ENCODE measurements at places on chromosomes 1 and 21. TPM values are rescaled to one million over a fixed set of nuclear protein-coding genes. Genes with fewer than 3 reads are reported as not detected.

The LCE1F gene
- not detected for total RNA-seq

The ATP6V1G3 gene
- not detected for total RNA-seq

The S100A8 gene
- total RNA-seq: 3.9 TPM

The DENND1B gene
- total RNA-seq: 65.2 TPM

The EPHA8 gene
- 0.94 TPM for total RNA-seq

The NBPF20 gene
- total RNA-seq: 4.8 TPM

The SYT6 gene
- 7.3 TPM for total RNA-seq

The OR10T2 gene
- total RNA-seq: not detected

The NBPF6 gene
- total RNA-seq: not detected

The LORICRIN gene
- total RNA-seq: not detected

The IGSF9 gene
- 5.9 TPM for total RNA-seq

The ERICH3 gene
- total RNA-seq: 16.7 TPM

The LYPD8 gene
- total RNA-seq: not detected

The GJA9 gene
- total RNA-seq: not detected

The CACHD1 gene
- total RNA-seq: 14.3 TPM

- DNase-seq: no peak
These were observed 45.2 kb downstream of the CLEC20A start for GRCh38 chr1:178451529-178451928.

DNA sequence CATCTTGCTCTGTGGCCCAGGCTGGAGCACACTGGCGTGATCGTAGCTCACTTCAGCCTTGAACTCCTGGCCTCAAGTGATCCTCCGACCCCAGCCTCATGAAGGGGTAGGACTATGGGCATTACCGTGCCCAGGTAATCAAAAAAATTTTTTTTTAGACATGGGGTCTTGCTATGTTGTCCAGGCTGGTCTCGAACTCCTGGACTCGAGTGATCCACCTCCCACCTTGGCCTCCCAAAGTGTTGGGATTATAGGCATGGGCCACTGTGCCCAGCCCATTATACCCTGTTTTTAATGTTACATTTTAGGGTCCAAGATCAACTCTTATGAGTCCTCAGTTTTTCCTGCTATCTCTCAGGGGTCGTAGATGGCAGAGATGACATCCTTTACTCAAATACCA is 6.3 kb downstream of the MRAP start:
- DNase-seq: no peak

- no peak for DNase-seq
These were observed 17.5 kb upstream of the FAM43B start for GRCh38 chr1:20534659-20535417.

DNA sequence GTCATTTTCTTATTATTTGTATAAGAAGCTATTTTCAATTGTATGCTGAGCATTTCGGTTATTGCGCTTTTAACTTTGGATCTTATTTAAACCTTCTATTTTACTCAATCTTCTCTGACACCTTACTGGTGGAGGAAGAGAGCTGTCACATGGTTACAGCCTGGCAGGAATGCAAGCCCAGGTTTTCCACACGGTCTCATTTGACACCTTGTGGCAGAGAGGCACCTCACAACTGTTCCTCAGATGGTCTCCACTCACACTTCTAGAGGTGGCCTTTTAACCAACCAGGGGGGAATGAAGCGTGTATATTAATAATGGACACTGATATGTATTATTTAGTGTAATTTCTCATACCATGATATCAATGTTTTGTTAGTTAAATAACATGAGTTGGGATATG is 9.6 kb downstream of the OR2T33 start:
- DNase-seq: no peak

- DNase-seq: no peak
These were observed 10.9 kb upstream of the SSBP3 start for GRCh38 chr1:54417123-54417522.

DNA sequence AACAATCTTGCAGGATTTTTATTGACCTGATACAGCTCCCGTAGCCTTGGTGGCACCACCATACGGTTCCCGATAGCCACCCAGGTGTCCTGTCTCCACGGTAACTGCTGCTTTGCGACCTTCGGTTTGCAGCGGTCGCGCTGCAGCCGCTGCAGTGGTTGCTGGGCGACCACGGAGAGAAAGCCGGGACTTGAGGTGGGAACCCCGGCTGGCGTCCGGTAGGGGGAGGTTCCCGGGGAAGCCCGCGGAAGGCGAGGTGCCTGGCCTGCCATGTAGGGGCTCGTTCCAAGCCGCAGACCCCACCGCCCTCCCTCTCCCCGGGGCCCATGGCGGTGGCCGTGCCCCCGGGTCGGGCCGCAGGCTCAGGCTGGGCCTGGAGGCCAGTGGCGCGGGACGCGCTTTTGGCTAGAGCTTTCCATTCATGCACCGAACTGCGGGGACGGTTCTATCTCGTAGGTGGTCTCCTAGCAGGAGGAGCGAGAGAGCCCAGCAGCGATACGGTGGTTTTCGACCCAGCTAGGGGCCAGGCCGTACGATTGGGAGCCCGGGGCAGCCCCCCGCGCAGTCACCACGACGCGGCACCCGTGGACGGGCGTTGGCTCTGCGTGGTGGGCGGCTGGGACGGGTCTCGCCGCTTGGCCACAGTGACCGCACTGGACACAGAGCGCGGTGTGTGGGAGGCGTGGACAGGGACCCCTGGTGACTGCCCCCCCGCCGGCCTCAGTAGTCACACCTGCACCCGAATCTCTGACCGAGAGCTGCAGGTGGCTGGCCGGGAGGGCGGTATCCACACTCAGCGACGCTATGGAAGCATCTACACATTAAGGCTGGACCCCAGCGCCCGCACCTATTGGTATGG is at the start of gene KLHDC9:
KLHDC9 (plus strand) TSS at position 152 of the 859 bp plus-strand sequence; CDS start at position 327, 175 bp downstream.
- peak; percentile 79 for DNase-seq

DNA sequence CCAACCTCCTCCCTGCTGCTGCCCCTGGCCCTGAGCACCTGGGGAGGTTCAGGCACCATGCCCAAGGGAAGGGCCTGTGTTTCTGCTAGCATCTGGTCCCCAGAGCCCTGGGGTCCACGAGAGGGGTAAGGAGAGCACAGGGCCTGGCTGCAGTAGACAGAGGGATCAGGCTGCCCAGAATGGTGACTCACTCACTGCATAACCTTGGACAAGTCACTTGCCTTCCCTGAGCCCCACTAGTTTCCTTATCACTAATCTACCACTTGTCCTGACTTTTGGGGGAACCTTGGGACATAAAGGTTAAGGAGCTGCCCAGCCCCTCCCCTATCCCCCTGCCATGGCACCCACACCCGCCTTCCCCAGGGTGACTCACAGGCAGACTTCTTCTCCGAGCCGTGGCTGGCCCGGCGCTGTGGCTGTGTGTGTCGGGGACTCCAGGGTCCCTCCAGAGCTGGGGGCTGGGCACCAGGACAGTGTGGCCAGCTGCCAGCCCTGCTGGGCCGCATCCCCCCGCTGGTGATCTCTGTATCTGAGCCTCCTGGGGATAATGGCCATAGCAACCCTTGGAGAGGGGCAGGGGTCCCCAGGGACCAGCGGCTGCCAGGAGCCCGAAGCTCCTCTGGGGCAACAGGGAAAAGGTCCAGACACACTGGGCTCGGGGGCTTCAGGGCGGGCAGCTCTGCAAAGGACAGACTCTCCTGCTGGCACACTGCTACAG is 4.0 kb downstream of the ARHGEF19 start:
- no peak for DNase-seq

GRCh38 chr1:245546875-245547274 is 392.1 kb downstream of the KIF26B start:
- no peak for DNase-seq

GRCh38 chr1:195241066-195241465 is 1367.2 kb downstream of the KCNT2 start:
- DNase-seq: no peak

GRCh38 chr1:10525208-10525607 is 50.5 kb downstream of the PEX14 start:
- DNase-seq: no peak

DNA sequence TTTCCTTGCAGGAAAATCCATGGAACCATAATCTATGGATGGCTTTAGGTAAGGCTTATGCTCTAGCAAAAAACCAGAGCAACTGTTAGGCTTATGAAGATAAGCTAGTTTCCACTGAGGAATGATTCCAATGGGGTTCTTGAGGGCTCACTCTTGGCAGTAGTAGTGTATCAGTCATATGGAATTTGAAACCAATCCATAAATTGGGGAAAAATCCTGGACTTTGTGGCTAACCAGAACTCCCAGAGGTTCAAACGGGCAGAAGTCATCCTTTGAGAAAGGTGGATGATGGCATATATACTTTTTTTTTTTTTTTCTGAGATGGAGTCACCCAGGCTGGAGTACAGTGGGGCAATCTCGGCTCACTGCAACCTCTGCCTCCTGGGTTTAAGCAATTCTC is 54.2 kb upstream of the ATF3 start:
- DNase-seq: no peak

DNA sequence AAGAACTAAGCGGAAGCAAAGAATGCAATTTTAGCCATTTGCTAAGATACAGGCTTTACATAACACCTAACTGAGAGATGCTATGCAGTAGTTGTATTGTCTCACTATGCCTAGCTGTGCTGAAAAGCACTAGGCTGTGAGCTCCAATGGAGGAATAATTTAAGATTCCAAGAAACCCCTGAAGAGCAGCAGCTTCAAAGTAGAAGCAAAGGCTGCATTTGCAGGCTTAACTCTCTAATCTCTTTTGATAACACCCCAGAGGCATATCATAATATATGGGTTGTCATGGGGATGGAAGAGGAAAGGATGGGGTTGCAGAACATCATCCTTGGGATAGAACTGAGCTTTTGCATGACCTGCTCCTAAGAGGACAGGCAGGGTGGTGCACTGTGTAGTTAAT is 102.0 kb downstream of the ERG start:
- no peak for DNase-seq

DNA sequence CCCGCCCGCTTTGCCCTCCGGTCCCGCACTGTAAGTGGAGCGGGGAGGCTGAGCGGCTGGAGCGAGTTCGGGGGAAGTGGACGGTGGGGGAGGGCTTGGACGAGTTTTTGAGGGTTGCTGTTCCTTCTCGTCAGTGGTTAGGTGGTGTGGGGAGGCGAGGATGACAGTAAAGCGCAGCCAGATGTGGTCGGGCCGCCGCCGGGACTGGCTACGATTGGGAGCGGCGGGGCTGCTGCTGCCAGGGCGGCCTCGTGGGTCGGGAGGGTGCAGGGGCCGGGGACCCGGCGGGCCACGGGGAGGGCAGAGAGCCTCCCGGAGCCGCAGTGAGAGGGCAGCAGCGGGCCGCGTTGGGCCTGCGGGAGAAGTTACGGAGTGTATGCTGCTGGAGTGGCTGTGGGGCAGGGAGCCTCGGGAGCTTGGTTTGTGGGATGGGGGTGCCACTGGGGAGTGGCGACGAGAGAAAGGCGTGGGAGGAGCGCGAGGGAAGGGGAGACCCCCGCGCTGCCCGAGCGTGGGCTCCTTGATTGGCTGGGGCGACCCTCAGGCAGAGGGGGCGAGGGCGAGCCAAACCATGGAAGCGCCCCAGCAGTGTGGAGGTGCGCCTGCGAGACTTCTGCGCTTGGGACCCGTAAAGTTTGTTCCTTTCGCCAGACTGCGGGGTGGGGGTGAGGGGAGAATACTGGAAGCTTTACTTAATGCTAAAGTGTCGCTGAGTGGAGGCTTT is 2.1 kb downstream of the ADGRL2 start:
- DNase-seq: peak; percentile 22

DNA sequence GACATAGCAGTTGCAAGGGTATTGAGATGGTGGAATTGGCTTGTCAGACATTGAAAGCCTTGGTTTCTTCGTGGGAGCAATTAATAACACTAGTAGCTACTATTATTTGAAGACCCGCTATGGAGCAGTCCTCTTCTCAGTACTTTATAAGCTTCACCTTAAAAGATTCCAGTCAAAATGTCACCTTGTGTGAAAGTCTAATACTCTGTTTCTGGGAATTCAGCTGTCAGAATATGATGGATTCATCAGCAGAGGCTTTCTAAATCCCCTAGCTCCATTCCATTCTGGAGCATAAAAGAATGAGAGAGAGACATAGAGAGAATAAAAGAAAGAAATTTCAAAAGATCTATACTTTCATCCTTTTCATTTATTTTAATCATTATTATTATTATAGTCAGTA is 375.9 kb upstream of the ADGRL2 start:
- DNase-seq: no peak

DNA sequence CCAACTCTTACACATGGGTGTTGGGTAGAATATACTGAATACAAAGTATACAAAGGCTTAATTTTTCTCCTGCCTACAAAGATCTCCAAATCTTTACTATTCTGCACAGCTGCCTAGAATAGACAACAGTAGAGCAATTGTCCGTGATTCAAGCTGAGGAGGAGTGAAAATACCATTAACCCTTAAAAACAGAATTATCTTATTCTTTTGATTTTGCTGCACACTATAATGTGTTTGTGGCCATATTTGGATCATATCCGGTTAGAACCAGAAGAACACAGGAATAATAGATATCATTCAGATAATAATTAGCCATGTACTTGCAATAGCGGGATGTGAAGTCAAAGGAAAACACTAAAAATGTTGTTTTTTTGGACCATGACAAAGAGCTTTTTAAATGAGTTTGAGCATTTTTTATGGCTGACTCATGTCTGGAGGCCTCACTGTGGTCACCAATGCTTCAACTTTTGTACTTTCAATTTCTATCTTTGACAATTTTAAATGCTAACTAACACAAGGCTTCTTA is 197.6 kb upstream of the FOXD3 start:
- DNase-seq: no peak

GRCh38 chr21:43881283-43881682 is 16.3 kb downstream of the AGPAT3 start:
- DNase-seq: no peak

- DNase-seq: no peak
These were observed 79.9 kb upstream of the PLPPR5 start for GRCh38 chr1:99084562-99084961.

GRCh38 chr1:21126324-21126723 is 50.4 kb downstream of the EIF4G3 start:
- DNase-seq: no peak

DNA sequence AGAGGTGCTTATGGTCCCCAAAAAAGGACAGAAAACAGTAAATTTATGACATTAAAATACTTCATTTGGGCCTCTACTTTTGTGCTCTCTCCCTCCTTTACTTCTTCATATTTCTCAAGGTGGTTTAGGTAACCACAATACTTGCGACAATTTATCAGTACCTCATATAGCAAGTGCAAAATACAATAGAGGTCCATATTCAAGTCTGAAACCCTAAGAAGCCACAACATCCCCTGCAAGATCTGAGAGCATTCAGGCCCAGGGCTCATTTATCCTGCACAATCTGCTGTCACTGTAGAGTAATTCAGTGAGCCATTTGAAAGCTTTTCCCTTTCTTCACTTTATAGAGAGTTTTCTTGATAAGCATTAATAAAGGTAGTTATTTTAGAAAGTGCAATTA is 24.2 kb upstream of the ATP6V1G3 start:
- DNase-seq: no peak

GRCh38 chr21:36232641-36233040 is 76.0 kb downstream of the DOP1B start:
- DNase-seq: no peak

Data from occipital lobe (tissue), 3 donors.